ENCODE measurements at places on chromosomes 4 and X.
A peak's percentile ranks its signal among the peaks of the same experiment; 100 is the strongest.

- no peak for DNase-seq
These were observed 24.8 kb downstream of the ZFYVE28 start for GRCh38 chr4:2393353-2394270.

DNA sequence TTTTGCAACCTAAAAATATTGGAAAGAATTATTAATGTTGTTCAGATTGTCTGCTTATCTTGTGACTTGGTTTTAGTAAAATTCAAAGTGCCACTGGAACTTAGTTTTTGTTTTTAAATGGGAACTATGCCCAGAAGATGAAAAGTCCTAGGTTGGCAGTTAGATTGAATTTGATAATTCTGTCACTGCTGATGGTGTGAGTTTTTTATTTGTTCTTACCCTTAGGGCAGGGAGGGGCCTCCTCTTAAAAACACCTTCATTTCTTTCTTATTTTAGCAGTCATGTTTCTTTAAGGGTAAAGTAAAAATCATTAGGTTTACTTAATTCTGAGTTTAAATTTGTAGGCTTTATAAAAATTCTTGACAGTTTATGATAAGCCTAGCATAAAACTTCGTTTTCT is 80.6 kb downstream of the AFF1 start:
- no peak for DNase-seq

GRCh38 chr4:92215476-92215875 is 88.3 kb upstream of the GRID2 start:
- no peak for DNase-seq

DNA sequence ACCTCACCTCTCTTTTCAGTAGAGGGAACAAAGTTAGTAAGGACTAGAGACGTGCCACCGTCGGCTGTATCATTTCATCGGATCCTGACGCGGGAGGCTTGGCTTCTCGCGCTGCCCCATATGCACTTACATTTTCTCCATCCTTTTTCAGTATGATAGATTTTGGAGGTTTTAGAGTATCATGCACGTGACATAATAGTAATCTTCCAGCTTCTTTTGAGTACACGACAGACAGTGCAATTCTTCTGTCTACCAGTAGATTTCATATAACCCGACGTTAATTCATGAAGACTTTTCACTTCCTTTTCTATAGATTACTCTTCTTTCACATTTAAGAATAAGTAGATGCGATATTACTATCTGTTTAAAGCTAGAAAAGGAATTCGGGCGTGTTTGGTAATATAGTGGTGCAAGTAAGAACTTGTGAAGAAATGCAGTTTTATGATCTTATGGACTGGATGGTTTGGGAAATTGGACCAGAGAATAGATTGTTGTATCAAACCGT is 1.0 kb downstream of the CDS1 start:
- no peak for DNase-seq

GRCh38 chr4:112075129-112075753 is 70.0 kb upstream of the FAM241A start:
- peak; percentile 64 for DNase-seq

- no peak for DNase-seq
These were observed 53.9 kb downstream of the PROM1 start for GRCh38 chr4:16029886-16030285.

DNA sequence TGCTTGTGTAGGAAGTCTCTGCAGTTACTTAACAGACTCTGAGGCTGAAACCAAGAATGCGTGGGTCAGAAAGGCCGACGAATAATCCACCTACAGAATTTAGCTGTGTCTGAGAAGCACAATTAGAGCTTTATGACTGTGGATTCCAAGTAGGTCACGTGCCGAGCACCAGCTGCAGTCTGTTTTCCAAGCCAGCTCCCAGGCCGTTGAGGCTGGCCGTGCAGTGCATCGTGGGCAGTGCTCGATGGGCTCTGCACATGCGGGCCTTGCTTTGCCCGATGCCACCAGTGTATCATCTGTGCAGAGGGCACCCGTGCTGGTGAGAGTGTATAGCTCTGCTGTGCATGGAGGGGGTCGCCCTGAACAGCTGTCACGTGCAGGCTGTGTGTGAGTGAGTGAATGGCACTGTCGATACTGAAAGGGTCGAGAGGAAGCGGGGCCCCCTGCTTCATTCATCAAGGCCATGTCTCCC is 67.5 kb upstream of the CLDN34 start:
- no peak for DNase-seq

DNA sequence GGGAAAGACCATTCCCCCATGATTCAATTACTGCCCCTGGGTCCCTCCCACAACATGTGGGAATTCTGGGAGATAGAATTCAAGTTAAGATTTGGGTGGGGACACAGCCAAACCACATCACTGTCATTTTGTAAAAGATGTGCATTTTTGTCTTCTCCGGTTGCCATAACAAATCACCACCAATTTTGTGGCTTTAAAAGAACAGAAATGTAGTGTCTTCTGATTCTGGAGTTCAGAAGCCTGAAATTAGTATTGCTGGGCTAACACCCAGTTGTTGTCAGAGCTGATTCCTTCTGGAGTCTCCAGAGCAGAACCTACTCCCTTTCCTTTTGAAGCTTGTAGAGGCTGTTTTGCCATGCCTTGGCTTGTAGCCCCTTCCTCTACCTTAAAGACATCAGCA is 54.1 kb upstream of the DHRSX start:
- no peak for DNase-seq

DNA sequence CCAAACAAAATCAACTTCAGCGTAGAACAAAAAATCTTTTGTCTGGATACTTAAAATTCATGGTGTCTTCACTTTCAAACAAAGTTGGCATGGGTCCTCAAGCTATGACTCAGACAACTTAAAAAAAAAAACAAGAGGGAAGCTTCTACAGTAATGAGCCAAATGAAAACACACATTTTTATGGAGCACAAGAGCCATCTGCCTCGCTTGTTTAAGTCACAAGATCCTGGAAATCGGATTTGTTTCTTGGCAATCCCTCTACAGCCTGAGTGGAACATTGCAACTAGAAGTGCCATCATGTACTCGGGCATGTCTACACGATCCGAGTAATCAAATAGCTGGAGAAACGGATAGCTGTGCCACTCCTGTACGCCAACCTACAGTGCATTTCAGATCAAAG is 22.6 kb downstream of the LAMP2 start:
- DNase-seq: peak; percentile 55

GRCh38 chr4:172596206-172596605 is 572.4 kb upstream of the GALNT7 start:
- DNase-seq: no peak

DNA sequence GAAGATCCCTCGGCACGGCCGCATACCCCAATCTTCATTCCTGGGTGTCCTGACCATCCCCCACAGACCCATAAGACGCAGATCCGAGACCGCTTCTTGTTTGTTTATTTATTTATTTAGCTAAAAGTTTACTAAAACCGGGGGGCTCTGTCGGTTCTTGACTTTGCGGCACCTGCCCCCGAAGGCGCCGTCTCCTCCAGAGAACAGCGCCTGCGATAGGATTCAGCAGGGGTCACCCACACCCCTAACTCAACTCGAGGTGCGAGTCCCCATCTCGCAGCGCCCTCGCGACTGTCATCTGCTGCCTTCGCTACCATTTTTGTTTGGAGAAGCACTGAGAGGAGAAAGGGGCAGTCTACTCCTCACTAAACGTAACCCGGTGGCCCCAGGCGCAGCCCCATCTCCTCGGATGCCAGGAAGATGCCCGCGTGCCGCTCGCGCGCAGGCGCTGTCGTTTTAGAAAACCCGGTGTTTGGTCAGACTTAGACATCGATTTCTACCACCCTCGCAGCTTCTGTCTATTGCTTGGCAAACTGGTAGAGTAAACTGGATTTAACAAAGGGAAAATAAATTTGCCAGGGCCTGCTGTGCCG is 18.9 kb upstream of the GPR101 start:
- no peak for DNase-seq

GRCh38 chr4:6474053-6474568 is 1.7 kb upstream of the PPP2R2C start:
- DNase-seq: no peak
